T47D (cell line): ENCODE measurements at places on chromosomes 6 and 20.

DNA sequence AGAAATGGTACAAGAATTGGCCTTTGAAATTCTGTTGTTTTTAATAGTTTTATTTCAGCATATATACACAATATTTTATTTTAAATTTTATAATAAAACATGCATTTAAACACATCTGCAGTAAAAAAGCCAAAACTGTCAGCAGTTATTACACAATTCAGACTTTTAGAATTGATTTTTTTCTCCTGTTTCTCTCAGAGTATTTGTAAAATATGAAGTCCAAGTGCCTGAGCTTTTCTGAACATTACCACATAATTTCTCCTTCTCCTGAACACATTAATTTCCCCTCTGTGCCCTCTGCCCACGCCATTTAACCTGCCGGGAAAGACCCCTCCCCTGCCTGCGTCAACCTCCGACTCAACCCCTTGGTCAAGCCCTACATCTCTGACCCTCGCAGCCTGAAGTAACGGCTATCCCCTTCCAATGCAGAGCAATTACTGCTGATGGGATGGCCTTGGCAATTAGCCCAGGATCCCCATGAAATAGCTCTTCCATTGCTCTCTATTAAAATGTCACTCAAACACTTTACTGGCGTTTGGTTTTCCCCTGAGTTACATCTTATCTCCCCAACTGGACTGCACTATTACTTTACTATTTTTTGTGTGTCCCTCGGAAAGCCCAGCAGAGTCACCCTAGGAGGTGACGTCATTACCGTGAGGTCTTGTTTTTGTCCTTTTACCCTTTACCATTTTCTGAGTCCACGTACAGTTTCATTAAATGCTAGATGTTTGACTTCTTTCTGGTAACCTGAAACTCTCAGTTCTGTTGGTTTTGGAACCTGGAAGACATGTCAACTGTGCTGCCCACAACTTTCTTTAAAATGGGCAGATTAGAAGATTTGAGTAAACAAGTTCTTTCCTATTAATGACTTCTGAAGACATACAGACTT, 146.7 kb upstream of the TAB2 start:
- DNase-seq: no peak

GRCh38 chr20:40865095-40865494, 163.5 kb upstream of the TOP1 start:
- no peak for DNase-seq

GRCh38 chr6:125210667-125211066, 57.1 kb downstream of the TPD52L1 start:
- no peak for DNase-seq

DNA sequence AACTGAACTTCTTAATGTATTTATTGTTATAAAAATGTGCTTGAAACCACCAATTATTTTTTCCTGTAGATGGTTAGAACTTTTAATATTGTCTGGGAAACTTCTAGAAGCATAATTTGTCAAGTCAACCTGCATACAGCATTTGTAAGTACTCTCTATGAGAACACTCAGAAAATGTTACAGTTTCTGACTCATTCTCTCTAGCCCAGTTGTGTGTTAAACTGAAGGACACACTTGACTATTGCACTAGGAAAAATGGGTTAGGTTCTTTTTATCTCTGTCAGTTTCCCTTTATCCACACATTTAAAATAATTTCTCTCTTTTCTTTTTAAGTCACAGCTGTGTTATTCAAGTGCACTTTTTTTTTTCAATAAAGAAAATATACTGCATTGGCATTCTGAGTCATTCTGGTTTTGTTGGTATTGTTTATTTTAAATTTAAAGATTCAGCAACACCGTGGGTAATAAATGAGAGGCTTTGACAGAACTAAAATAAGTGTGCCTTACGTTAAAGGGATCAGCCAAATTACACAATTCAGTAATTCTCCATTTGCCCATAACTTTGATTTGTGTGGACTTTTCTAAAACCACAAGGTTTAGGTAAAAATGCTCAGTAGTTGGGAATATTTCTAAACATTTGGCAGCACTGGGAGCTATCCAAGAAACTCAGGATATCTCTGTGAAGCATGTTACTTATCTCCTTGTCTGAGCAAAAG, 50.7 kb downstream of the OPN5 start:
- DNase-seq: no peak

DNA sequence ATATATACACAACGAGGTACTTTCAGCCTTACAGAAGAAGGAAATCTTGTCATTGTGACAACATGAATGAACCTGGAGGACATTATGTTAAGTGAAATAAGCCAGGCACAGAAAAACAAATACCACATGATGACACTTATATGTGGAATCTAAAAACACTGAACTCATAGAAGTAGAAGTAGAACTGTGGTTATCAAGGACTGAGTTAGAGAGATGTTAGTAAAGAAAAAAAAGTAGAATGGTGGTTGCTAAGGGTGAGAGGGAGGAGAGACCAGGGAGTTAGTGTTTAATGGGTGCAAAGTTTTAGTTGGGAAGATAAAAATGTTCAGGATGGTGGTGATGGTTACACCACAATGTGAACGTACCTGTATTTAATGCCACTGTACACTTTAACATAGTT, 4.8 kb upstream of the STX11 start:
- no peak for DNase-seq

GRCh38 chr6:33952016-33952415, 148.2 kb upstream of the MLN start:
- DNase-seq: no peak

DNA sequence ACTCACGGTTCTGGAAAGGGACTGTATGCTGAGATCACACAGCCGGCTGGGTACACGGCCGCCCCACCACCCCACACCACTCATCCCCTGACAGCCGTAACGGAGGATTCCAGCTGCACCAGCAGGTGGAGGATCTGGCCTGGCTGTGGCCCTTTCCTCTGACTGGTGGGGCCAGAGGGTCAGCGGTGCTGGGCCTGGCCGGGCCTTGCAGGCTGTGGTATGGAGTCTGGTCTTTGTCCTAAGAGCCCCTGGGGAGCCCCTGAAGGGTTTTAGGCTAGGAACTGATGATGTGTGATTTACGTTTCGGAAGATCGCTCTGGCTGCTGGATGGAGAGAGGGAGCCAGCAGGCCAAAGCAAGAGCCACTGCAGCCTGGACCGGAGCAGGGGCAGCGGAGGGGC, 26.6 kb downstream of the NOL4L start:
- DNase-seq: no peak

DNA sequence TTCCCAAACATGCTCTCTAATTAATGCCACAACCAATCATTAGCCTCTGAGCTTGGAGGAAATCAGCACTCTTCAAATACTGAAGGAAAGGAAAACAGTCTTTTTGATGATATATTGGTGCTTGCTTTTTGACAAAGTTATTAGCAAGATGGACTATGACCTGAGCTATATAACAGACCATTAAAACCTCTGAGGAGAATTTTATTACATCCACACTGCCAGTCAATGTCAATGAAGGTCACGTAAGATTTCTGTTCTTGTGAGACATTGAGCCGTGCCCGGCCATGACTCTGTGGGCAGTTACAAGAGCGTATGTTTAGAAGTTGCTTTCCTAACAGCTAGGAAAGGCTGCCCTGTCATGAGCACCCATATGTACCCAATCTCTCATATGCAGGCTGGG, 659.0 kb downstream of the UTRN start:
- no peak for DNase-seq

DNA sequence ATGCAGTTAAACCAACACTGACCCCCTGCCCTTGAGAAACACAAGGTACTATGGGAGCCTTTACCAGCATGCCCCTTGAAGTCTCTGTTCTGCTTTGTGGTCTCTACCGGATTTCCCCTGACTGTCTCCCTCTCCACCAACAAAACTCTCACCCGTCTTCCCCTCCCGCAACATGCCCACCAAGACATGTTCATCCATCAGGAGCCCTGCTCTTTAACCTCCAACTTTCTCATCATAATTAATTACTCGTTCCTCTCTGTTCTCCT, 1.1 kb downstream of the ZNF165 start:
- no peak for DNase-seq

- DNase-seq: no peak
These were observed 16.1 kb upstream of the PPP1R14C start for GRCh38 chr6:150126641-150127291.

DNA sequence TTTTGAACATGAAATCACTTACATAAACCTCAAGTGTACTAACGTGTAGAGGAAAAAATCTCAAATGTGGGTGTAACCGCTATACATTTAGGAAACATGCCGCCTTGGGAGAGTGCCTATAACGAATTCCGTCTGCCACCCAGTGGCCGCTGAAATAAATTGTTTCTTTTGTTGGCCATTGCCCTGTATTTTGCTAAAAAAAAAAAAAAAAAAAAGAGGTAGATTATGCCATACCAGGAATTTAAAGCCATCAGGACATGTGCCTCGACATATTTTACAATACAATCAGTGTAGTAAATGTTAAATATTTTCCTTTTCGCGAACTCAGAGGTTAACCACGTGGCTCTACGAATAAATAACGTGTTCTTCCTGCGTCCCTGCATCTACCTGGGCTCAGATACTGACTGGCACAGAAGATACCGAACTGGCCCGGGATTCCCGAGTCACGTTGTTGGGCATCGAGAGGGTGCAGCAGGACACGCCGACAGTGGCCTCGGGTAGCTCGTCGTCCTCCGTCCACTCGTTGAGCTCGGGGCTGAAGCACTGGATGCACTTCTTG, 14.3 kb downstream of the KLHL31 start:
- no peak for DNase-seq

DNA sequence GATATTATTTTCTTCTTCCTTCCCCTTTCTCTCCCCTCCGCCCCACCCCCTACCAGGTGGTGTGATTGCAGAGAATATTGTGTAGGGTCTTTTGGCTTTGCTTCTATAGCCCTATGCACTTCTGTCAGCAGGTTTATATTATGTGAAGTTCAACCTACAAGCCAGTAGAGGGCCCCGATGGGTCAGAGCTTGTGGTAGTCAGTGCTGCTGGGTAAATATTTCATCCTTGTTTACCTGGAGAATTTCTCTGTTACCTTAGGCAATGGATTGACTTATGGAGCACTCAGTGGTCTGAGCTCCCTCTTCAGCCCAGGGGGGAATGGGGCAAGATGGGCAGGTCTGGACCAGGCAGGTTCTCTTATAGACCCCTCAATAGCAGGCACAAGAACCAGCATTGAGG, 720.9 kb downstream of the GRIK2 start:
- peak; percentile 55 for DNase-seq

DNA sequence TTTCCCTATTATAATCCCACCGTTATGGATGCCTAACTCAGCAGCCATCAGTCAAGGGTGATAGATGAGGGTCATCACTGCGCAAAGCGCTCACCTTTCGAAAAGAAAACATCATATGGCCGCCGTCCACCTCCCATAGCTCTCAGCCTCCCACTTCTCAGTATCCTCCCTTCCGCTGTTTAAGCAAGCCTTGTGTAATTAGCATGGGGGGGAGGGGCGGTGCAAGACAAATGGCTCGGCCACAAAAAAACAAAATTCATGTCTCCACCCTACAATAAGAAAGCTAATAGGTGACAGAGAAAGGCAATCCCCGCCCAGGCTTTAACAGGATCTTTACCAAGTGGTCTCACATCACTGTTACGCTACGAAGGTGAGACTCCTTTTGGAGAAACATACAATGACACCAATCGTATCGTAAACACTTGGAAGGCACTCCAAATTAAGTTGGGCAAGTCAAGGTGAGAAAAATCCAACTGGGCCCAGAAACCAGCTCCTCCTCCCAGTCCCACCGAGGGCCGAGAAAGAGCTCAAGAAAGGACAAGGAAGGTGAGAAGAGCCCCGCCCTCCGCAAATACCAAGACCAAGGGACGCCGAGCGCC, 645 bp downstream of the DDX39B start:
- peak; percentile 83 for DNase-seq

DNA sequence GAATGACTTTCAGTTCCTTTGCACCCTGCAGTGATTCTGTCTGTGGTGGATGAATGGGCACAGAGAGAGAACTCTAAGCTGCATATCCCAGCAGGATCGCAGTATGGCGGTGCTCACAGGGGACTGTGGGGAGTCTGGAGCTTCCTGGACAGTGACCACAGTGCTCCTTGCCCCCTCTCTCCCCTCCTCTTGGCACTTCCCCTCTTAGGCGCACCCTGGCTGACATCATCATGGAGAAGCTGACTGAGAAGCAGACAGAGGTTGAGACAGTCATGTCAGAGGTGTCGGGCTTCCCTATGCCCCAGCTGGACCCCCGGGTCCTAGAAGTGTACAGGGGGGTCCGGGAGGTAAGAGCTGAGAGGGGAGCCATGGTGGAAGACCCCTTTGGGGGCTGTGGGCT, 8.6 kb downstream of the BYSL start:
- no peak for DNase-seq

GRCh38 chr6:20416567-20417345, 15.1 kb downstream of the E2F3 start:
- no peak for DNase-seq
